Stimulated activated CD8-positive, alpha-beta memory T cell treated with anti-CD3 and anti-CD28 coated beads, Interleukin-2, amount 100 ng/mL, for 48 hours (primary cell): ENCODE measurements at places on chromosomes 12 and 14.

GRCh38 chr14:90388437-90388836 is 8.4 kb upstream of the CALM1 start:
- DNase-seq: no peak

- DNase-seq: no peak
Measured at GRCh38 chr14:62181591-62181990, 419.4 kb downstream of the SNAPC1 start.

- DNase-seq: no peak
Measured at GRCh38 chr12:116366824-116367223, 89.3 kb upstream of the MED13L start.

DNA sequence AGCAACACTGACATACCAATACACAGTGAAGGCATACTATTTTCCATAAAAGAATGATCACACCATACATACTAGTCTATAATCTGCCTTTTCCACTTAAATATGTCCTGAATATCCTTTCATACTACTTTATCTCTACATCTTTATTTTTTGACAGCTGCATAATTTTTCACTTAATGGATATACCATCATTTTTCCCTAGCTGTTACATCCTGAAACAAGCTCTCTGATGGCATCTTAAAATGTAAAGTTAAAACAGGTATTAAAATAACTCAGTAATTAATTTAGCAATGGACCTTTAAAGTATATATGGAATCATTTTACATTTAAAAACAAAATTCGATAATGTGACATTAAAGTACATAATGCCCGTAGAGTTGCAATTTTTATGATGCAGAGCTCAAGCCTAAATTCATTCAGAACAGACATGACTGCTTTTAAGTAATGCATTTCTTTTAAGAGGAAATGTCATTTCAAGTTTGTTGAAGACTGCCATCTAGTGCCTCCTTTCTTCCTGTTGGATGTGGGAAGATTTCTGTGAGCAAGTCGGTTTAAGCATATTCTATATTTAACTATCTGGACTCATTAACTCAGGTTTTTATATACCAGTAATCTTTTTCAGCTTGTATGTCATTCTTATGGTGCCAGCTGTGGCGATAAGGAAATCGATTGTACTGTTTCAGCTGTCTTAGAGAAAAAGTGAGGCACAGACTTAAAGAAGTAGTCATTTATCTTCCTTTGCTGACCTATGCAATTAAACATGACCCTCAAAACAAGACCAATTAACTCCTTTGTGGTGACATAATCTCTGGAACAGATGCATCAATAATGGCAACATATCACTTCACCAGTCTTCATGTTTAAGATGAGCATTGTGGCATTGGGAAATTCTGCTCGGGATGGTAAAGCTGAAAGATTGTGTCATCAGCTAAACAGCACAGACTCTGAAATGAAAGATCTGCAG is 20.3 kb downstream of the PRICKLE1 start:
- no peak for DNase-seq

DNA sequence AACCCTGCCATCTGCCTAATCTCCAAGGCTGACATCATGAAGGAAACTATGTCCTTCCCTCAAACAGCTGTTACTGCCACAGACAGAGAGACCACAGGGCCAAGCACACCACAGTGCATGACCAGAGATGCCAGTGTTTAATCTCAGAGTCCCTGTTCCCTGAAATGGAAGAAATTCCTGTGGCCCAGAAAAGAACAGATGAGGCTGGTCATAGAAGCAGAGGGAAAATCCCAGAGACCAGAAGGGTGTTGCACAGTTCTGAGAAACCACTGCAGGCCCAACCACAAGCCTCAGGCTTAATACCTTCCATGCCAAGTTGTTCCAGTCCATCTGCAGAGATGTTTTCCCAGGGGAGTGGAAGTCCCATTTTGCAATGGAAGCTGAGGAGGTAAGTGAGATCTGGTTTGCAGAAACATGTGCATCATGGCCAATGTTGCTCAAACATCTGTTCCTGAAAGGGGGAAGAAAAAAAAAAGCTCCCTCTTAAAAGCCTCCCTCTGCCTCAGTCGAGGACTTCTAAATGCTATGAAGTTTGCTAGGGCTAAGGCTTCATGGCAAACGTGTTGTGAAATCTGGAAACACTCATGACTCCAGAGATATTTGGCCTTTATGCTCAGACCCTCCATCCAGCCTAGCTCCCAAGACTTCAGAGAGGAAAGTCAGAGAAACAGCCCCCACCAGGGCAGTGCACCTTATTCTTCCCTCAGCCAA is 98.6 kb downstream of the SCARB1 start:
- DNase-seq: no peak

GRCh38 chr14:69443296-69443805 is 41.2 kb upstream of the PLEKHD1 start:
- no peak for DNase-seq

GRCh38 chr14:45587142-45587541 is 334.1 kb upstream of the MIS18BP1 start:
- DNase-seq: no peak

- no peak for DNase-seq
Measured at GRCh38 chr12:50517421-50518048, 12.8 kb downstream of the DIP2B start.

GRCh38 chr12:3313675-3314663 is 177.0 kb upstream of the PRMT8 start:
- no peak for DNase-seq

GRCh38 chr14:31994391-31995033 is 82.6 kb upstream of the ARHGAP5 start:
- DNase-seq: no peak

DNA sequence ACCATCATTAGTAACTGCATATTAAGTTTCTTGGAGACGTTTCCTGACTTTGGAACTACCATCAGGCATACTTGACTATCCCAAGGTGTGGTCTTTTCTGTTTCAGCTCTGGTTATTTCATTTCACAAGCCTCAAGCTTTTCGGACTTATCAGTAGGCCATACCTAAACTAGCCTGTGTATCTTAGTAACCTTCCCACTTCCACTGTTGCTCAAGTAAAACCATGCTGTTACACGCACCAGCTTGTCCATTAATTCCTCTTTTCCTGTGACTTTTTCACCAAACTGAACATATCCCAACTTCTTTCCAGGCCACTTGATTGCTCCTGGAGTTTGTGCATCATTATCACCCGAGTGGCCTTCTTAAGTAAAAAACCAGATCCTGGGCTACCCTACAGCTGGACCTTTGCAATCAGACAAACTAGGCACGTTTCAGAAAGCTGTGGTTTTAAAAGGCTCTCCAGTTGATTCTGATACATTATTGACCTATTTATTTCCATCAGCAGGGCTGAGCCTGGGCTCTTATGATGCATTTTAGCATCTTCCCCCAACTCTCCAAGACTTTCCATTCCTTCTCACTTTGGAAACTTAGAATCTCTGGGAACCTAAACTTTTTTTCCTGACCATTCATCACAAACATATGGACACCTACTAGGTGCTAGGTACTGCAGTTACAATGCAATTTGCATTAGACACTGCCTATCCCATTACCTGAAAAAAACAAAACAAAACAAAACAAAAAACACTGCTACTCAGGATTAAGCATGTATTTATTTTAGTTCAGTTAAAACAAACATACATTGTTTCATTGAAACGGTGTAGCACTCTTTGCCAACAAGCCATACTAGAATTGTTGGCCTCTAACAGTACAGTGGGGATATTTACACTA is 14.9 kb downstream of the SLC38A2 start:
- no peak for DNase-seq

GRCh38 chr14:33393231-33393894 is 454.7 kb downstream of the NPAS3 start:
- DNase-seq: no peak

- no peak for DNase-seq
Measured at GRCh38 chr14:71060825-71061455, 153.7 kb downstream of the PCNX1 start.

GRCh38 chr12:29376118-29376517 is 4.9 kb downstream of the ERGIC2 start:
- DNase-seq: no peak

DNA sequence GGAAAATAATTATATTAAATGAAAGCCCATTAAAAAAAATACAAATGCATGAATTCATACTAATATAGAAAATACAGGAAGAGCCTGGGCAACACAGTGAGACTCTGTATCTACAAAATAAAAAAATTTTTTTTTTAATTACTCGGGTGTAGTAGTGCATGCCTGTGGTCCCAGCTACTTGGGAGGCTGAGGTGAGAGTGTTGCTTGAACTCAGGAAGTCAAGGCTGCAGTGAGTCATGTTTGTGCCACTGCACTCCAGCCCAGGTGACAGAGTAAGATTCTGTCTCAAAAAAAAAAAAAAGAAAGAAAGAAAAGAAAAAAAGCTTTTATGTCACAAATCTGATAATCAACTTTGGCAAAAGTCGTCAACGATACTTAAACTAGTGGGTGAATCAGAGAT is 80.6 kb upstream of the PLEKHA5 start:
- no peak for DNase-seq

- no peak for DNase-seq
Measured at GRCh38 chr14:91264151-91265150, 19.9 kb upstream of the GPR68 start.

DNA sequence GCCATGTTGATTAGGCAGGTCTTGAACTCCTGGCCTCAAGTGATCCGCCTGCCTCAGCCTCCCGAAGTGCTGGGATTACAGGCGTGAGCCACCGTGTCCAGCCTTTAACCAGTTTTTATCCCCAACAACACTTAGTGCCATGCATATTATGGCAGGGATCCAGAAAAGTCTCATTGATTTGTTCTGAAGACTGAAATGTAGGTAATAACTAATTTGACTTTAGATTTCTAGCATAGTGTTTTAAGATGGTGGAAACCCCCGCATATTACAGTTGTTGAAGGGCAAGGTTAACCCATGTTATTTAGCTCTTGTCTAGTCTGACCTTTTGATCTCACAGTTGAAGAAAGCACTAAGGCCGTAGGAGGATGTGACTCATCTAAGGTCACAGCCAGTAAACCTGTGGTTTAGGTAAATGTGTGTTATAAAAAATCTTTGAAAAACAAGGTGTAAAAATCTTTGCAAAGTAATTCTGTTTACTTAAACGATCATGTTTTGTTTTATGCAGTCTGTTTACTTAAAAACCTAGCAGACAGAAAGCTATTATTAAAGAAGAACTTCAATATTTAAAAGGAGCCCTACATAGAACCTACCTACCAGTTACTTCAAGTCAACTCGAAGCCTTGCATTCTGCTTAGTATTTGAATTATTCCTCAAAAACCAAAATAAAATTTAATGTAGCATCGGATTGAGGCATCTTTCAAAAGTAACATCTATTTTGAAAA is 24.8 kb downstream of the BICDL1 start:
- DNase-seq: no peak

DNA sequence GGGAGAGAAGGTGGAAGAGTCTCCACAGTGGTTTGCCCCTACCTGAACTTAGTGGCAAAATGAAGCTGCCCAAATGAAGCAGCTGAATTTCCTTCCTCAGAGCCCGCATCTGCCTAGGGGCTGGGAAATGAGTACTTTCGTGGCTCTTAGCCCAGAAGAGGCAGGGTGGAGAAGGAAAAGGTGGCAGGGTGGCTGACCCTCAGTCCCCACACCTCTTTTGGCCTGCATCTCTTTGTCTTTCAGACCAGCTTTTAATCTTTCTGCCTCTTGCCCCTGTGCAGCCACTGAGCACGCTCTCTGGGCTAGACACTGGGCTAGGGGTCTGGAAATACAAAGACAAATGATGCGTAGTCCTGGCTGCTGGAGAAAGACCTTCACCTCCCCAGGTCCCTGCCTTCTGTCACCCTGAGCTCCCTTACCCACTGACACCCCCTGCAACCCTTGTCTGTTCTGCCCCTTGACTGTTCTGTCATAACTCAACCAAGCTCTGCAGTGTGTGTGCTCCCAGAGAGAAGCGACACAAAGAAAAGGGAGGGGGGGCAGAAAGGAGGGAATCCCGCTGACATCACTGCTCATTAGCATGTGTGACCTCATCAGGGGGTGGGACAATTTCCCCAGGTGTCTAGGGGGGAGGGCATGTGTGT is 371 bp upstream of the REM2 start:
- DNase-seq: no peak

GRCh38 chr14:58732387-58732786 is 94.6 kb downstream of the DACT1 start:
- DNase-seq: no peak

DNA sequence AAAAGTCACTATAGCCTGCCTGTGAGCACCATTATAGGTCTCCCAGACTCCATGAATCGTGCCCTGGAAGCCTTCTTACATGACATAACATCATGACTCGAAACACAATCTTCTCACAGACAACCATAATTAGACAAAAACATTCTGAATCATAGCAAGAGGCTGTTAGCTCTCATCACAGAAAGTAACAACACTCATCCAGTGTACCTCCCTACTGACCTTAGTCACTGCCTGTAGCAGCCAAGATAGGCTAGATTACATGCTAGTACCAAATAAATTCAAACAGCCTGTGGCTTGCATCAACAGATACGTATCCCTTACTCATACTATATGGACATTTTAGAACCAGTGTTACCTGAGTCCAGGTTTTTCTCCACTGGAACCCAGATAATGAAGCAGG is 663.8 kb upstream of the FOXG1 start:
- no peak for DNase-seq

DNA sequence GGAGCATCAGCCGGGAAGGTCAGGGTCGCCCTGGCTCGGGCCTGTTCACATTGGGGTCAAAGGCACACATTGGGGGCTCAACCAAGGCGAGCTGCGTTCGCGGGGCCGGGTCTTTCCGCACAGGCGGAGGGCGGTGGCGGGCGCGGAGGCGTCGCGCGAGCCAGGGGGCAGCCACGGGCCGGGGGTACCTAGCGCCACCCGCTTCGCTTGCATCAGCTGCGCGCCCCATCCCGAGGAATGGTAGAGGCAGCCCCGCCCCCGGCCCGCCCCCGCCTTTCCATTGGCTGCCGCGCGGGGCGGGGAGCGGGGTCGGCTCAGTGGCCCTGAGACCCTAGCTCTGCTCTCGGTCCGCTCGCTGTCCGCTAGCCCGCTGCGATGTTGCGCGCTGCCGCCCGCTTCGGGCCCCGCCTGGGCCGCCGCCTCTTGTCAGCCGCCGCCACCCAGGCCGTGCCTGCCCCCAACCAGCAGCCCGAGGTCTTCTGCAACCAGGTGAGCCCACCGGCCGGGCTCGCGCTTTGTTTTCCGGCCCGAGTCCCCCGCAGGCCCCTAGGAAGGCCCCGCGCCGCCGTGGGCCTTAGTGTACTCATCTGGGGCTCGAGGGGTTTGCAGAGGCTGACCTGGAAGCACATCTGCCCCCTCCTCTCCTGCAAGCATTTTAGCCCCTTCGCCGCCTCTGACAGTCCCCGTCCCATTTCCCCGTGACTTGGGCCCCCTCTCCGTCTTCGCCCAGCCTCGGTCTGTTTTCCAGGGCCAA is at the start of gene ALDH2:
TSS of gene ALDH2 (plus strand) at position 326 of the 754 bp plus-strand sequence. CDS start at position 376, 50 bp downstream.
- DNase-seq: no peak

DNA sequence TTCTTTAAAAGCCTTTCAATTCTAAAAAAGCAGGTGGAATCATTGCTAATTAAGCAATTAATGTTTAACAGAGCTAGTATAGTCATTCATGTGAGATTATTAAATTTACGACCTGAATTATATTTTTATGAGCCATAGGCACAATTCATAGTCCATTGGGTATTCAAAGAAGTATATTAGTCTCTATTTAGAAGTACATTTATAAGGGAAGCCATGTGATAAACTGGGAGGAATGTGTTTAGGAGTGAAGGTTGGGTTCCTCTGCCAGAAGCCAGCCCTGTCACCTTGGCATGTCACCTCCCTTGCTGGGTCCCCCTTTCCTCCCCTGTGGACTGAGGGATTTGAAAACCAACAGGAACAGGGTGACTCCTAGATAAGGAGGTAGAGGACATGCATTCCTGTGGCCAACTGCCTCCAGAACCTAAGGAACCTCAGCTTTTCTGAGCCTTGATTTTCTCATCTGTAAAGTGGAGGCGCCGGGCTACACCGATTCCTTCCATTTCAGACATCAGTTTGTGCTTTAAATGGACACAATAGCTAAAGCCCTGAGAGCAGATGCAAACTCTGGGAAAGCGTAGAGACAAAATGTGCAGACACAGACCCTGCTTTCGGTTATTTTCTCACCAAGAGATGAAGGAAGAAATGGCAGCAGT is 5.4 kb upstream of the KRT2 start:
- no peak for DNase-seq
